ENCODE measurements at places on chromosomes 2 and 18.

- DNase-seq, result no peak
Observed at GRCh38 chr2:20656561-20656960, 5.7 kb upstream of the HS1BP3 start.

DNA sequence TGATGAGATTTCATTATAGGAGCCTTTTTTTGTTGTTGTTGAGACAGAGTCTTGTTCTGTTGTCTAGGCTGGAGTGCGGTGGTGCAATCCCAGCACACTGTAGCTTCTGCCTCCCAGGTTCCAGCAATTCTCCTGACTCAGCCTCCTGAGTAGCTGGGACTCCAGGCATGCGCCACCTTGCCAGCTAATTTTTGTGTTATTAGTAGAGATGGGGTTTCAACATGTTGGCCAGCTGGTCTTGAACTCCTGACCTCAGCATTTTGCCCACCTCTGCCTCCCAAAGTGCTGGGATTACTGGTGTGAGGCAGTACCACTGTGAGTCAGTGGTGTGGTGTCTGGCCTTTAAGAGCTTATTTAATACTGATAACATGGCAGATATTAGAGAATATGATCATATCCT, 60.1 kb downstream of the MOB4 start:
- DNase-seq, result no peak

GRCh38 chr18:45004546-45005080, 323.9 kb downstream of the SETBP1 start:
- no peak for DNase-seq

GRCh38 chr2:186675380-186675779, 18.5 kb upstream of the FAM171B start:
- no peak for DNase-seq

DNA sequence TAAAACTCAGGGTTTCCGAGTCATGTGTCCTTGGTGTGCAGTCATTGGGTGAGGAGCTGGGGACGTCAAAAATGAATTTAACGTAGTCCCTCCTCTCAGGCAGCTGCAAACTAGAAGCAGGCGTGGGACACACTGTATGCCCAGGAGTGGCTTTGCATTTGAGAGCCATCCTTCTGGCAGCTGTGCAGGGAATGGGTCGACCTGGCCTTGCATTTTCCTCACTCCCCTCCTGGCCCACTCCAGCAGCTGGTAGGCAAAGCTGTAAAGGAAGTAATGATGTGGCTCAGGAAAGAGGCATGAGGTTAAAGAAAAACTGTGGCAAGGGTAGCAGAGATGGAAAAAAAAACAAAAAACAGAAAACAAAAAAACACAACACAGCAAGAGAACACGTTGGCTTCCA, 46.5 kb downstream of the RNF144A start:
- no peak for DNase-seq

GRCh38 chr2:131033786-131034121, 59.5 kb downstream of the FAM168B start:
- DNase-seq, result no peak

- no peak for DNase-seq
Observed at GRCh38 chr2:96869281-96869821, 529 bp downstream of the SEMA4C start.

- no peak for DNase-seq
Observed at GRCh38 chr2:73295751-73296400, 2.5 kb upstream of the EGR4 start.

DNA sequence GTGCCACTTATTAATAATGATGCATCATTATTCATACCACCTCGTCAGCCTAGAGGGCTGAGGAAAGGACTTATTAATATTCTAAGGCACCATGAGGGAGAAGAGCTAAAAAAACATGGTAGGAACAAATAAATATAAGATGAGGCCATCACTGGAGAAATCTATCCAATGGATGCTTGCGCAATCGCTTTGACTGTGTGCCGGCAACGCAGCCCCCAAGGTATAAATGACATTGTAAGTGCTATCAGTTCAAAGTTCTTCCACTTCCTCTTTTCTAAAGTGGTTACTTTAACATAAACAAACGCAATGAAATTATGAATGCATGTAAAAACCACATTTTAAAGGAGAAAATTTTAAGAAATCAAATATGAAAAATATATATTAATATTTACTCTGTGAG, 164.6 kb downstream of the EIPR1 start:
- no peak for DNase-seq

GRCh38 chr2:70111752-70112591, 24.7 kb downstream of the PCBP1 start:
- DNase-seq, result no peak

GRCh38 chr2:237978058-237978712, 11.4 kb downstream of the UBE2F start:
- no peak for DNase-seq

GRCh38 chr2:239146741-239147181, 254.1 kb downstream of the HDAC4 start:
- DNase-seq, result no peak

DNA sequence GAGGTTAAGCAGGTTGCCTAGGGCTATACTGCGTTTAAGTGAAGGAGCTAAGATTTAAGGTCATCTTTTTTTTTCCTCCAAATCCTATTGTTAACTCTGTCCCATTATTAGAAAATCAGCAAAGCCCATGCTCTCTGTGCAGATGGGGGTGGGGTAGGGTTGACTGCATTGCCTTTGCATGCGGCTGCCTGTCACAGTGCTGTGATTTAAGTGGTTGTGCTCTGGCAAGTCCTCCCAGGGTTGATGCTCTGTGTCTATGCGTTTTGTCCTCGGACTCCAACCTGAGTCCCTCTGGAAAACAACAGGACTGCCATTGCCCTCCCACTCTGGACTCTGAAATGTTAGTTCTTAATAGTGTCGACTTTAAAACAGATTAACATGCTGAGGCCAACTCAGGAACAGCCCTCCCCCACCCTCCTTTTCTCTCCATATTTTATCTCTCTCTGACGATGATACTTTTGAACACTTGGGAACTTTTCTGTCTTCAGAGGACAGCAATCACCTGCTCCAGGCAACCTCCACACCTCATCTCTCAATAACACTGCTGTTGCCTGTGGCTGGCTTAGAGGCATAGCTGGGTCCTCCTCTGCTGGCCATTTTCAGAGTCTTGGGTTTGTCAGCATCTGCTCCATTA, 5.8 kb downstream of the FHOD3 start:
- DNase-seq, result no peak

DNA sequence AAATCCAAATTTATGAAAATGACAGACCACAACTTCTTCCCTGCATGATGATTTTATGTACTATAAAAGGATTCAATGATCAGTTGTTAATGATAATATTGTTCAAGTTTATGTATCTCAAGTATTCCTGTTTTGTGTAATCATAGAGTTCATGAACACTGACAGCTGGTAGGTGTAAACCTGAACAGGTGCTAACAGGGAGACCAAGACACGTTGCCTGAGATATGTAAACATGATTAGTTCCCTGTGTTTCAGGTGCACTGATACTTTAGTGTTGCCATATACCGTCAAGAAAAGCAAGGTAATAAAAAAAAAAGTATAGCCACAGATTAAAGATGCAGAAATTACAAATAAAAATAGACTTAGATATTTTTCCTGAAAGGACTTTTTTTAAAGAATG, 131.8 kb downstream of the BAZ2B start:
- DNase-seq, result no peak

DNA sequence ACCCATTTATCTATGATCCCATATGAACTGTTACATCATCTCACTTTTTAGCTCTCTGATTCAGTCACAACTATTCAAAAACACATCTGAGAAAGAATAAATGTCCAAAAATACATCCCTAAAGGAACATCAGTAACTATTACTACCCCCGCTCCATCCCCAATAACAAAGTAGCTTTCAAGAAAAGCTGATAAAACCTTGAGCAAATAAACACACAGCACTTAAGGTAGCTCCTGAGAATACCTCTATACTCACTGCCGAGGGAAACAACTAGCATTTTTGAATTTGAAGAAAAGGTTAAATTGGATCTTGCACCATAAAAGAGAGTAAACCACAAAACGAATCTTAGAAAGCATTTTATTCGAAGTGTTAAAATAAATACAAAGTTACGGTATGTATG, 63.4 kb downstream of the PMAIP1 start:
- no peak for DNase-seq

DNA sequence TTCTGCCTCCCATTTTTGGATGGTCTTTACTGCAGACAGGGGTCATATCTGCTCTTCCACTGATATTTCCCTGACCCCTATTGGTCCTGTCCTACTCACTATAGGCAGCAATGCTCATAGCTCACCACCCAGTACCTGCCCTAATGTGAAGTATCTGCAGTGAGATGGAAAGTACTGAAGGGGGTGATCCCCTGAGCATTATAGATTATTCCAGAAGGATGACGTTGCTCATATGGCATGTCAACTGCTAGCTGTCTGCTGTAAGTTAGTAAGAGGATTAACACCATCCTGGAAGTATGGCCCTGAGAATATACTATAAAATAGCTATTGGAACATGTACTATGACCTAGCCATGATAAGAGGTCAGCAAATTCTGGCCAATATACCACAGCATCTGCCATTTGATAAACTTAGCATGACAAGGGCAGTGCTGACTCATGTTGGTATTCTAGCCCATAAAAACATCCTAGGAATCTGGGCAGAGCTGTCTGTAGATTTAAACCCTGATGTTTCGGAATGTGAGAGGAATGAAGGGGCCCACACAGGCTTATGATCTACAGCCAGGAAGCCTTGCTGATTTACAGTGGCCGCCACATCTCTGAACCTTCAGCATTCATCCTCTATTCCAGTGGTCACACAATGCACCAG, 451.4 kb downstream of the TNS1 start:
- no peak for DNase-seq

DNA sequence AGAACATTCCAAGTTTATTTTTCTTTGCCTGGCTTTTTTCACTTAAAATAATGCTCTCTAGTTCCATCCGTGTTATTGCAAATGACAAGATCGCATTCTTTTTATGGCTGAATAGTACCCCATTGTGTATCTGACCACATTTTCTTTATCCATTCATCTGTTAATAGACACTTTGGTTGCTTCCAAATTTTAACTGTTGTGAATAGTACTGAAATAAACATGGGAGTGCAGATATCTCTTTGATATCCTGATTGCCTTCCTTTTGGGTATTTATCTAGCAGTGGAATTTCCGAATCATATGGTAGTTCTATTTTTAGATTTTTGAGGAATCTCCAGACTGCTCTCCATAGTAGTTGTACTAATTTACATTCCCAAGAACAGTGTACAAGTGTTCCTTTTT, 230.5 kb downstream of the FIGN start:
- DNase-seq, result no peak

DNA sequence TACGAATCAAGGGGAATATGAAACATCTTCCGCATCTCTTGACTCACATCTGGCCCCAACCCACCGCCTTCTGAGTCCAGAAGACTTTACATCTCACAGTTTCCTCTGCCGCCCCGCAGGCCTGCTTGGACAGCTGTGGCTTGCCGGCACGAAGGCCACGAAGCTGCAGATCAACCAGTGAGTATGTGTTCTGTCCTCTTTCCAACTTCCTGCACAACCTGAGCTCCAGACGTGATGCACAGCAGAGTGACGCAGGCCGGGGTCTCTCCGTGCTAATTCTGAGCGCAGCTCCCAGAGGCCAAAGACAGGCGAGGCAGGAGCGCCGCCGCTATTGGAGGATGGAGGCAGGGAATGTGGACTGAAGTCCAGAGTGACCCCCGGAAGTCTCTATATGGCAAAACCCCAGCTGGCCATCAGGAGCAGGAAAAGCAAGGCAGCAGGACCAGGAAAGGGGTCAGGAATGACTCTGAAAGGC, 93.5 kb downstream of the ZCCHC2 start:
- no peak for DNase-seq

DNA sequence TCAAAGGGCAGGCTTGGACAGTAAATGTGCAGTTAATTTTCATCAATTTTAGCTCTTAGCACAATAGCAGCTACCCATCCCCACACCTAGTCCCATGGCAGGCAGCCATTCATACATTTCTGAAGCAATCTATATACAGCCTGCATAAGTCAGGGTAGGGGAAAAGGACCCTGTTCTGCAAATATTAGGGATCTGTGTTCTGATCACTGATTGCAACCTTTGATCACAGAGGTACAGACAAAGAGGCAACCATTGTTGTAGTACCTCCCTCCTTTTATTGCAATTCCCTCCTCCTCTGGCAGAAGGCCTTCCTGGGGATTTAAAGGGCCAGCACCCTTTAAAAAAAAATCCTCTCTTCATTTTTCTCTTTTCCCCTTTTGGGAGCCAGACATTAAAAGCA, 58.3 kb downstream of the KANSL1L start:
- no peak for DNase-seq

GRCh38 chr2:171325886-171326585, 107.8 kb downstream of the METTL8 start:
- DNase-seq, result no peak

GRCh38 chr2:130371723-130372054, 15.8 kb downstream of the PTPN18 start:
- no peak for DNase-seq

- no peak for DNase-seq
Observed at GRCh38 chr2:150878356-150878755, 383.3 kb downstream of the RBM43 start.

GRCh38 chr2:28652217-28652616, 99.4 kb upstream of the PPP1CB start:
- DNase-seq, result no peak

DNA sequence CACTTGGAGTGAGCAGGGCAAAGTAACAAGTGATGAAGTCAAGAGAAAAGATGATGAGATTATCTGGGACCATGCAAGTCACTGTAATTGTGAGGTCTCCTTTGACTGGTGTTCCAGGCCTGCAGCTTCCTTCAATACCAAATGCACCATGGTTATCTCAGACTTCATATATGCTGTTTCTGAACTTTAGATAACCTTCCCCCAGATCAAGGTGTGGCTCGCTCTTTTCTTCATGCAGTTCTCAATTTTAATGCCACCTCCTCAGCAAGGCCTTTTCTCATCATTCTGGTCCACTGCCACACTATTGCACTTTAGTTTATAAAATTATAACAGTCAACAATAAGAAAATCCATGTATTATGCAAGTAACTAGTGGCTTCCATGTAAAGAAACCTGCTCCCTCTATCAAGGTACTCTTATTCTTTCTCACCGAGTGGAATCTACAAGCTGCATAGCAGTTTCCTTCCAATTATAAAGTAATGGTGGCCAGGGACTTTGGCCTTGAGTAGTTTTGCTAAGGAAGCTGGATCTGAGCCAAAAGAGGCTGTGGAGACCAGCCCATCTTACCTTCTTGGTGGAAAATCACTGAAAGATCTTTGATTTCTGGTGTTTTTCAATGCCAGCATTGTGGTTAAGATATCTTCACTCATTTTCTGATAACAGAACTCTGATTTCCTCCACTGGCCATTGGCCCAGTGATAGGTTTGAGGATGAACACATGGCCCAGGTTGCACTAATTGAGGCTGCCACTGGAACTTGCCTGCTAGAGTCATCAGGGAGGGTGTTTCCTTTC, 113.6 kb downstream of the KCNE4 start:
- DNase-seq, result no peak

GRCh38 chr18:63591725-63592124, 4.6 kb downstream of the SERPINB13 start:
- DNase-seq, result no peak

- DNase-seq, result no peak
Observed at GRCh38 chr2:20108655-20109396, 57.4 kb upstream of the LAPTM4A start.

DNA sequence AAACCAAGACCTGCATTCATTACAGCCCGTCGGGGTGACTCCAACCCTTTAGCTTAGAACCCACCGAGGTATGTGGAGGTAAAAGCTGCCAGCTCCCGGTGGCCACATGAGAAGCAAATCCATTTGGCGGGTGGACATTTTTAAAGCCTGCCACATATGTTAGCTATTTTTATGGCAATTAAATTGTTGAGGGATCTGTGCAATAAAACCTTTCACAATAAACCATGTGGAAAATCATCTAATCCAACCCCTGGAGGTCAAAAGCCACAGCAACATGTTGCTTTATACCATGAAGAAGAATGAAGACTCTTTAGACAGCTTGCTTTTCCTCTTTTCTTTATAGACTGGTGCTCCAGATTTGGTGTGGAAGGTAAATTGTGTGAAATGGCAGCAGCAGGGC, 176.3 kb downstream of the AGPS start:
- DNase-seq, result no peak

Measured in activated T-helper 1 cell treated with Interleukin-2 at 50 U/mL for 16 hours (primary cell).